ENCODE measurements at places on chromosomes 6 and 20. TPM values are rescaled to one million over a fixed set of nuclear protein-coding genes. Genes with fewer than 3 reads are reported as not detected.

CD164 gene
- 436 TPM for polyA plus RNA-seq

PBOV1 gene
- polyA plus RNA-seq = 0.15 TPM

FOXF2 gene
- polyA plus RNA-seq = 0.14 TPM

IGF2R gene
- 59.5 TPM for polyA plus RNA-seq

- DNase-seq = no peak
These were observed 31.8 kb upstream of the PBOV1 start for GRCh38 chr6:138250053-138250452.

DNA sequence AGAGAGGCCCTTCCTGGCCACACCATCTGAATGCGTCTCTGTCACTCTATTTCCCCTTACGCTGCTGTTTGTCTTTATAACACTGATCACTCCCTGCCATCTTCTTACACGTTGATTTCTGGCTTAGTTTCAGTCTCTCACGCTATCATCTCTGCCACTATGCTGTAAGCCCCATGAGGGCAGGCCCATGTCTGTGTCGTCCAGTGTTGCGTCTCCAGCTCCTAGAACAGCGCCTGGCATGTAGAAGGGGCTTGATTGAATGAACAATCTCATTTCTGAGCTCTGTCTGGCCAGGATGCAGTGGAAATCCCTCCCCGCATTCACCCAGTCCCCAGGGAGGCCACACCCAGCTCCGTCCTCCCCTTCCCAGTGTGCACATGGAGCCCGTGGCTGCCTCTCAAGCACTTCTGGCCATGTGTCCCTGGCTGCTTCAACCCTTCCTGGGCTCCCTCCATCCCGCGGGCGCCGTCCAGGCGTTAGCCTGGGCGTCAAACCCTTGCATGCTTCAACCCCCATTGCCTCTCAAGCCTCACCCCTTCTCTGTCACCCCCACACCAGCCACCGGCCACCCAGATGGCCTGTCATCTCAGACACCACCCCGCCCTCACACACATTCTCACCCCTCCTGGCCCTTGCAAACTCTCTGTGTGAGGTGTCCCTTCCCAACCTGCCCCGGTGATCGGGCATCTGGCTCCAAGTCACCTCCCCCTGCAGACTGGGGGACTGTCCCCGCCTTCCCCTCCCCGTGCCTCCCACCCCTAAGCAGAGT, 71.1 kb downstream of the SRC start:
- DNase-seq = no peak

- no peak for DNase-seq
These were observed 726 bp upstream of the EMILIN3 start for GRCh38 chr20:41367393-41367695.

DNA sequence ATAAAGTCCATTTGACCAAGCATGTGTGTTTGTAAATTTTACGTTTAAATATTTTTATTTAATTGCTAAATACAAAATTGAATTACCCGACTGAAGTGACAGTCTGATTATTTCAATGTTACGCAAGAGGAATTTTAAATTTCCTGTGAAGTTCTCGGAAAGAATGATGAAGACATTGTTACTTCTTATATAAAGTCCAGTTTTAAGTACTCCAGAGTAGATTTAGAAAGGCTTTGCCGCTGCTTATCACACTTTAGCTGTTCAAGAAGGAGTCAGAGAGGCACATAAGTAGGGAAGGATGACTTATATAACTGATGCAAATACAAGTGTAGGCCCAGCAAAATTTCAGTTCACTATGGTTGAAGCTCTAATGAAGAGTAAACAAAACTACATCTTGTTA, 265.1 kb upstream of the CITED2 start:
- no peak for DNase-seq

- DNase-seq = no peak
These were observed 402.5 kb upstream of the FKBP1C start for GRCh38 chr6:62808565-62809293.

GRCh38 chr6:12343122-12343439, 52.9 kb downstream of the EDN1 start:
- no peak for DNase-seq

DNA sequence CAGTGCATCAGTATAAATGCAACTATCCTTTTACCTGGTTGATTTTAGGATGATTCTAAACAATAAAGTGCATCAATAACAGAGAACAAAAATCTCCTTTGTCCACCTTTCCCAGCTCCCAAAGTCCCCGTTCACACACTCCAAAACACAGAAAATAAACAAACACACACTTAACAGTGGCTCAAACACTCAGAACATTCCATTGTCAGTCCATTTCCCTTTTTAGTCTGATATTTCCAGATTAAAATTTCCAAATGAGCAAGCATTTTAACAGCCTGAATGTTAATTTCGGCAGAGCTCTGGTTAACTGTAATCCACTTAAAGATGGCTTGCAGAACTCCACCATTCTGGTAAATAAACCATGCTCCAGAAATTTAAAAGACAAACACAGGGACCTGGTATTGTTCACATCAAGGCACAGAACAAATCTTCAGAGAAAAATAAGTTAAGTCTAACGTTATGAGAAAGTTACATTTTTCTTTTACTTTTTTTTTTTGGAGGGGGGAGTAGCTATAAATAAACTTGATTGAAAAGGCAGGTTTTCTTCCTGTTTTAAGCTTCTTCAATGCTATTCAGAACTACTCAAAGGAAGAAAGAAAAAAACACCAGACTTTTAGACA, 100.8 kb downstream of the DST start:
- no peak for DNase-seq

DNA sequence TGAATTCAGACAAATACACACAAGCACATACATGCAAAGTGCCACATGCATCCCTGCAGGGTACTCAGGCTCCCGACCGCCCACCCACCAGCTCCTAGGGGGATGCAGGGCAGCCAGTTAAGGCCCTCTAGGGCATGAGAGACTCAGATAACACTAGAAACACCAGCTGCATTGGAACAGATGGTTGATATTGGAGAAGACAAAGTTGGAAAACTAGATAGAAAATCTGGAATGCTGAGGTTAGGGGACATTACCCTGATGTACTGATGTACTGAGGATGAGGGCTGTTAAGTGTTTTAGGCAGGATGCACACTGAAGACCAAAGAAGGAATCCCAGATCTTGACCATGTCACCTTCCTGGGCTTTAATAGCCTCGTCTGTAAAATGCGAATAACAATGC, 134.6 kb upstream of the ECI2 start:
- DNase-seq = no peak

DNA sequence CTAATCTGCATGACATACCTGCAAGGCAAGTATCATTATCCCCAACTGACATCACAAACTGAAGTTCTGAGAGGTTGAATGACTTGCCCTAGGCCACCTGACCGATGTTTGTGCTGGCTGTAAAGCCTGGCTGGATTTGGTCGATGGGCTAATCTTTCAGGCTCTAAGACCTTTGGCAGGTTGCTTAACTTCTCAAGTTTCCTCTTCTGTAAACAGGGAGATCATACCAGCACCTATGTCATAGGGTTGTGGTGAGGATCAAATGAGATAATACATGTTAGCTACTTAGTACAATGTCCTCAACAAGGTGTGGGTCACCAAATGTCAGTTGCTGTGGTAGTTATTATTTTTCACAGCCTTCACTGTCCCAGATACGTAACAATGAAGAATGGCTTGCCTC, 14.2 kb downstream of the ANKRD66 start:
- no peak for DNase-seq

GRCh38 chr6:118680452-118681095, 29.2 kb upstream of the CEP85L start:
- DNase-seq = no peak
